ENCODE measurements at places on chromosomes 16 and 17. TPM values are rescaled to one million over a fixed set of nuclear protein-coding genes. Genes with fewer than 3 reads are reported as not detected.
A peak's percentile ranks its signal among the peaks of the same experiment; 100 is the strongest.

DNA sequence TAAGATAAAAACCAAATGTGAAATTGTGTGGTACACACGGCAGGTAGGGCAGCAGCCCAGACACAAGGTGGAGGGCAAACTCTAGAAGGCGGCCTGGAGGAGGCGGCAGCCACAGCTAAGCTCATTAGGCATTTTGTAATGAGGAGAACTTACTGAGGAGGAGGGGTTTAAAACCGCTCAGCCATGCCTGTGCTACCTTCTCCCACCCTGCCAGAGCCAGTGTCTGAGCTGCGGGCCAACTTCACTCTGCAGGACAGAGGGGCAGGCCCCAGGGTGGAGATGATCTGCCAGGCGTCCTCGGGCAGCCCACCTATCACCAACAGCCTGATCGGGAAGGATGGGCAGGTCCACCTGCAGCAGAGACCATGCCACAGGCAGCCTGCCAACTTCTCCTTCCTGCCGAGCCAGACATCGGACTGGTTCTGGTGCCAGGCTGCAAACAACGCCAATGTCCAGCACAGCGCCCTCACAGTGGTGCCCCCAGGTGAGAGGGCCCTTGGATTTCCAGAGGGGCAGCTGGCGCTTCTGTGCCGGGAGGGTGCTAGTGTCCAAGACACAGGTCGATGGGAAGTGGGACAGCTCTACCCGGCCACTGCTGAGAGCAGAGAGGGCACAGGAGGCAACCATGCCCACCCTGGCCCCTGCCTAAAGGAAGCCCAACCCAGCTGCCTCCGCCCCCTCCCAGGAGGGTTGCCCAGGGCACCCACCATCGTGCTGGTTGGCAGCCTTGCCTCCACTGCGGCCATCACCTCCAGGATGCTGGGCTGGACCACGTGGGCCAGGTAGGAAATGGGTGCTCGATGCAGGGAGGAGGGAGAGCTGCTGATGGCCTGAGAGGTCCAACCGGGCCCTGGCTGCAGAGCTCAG lies 4.3 kb upstream of the SYNGR2 start:
- peak; percentile 56 for DNase-seq

GRCh38 chr16:27980919-27981700 lies 82.4 kb downstream of the GSG1L start:
- no peak for DNase-seq

GRCh38 chr17:64938925-64939474 lies 19.7 kb upstream of the LRRC37A3 start:
- peak; percentile 93 for DNase-seq

DNA sequence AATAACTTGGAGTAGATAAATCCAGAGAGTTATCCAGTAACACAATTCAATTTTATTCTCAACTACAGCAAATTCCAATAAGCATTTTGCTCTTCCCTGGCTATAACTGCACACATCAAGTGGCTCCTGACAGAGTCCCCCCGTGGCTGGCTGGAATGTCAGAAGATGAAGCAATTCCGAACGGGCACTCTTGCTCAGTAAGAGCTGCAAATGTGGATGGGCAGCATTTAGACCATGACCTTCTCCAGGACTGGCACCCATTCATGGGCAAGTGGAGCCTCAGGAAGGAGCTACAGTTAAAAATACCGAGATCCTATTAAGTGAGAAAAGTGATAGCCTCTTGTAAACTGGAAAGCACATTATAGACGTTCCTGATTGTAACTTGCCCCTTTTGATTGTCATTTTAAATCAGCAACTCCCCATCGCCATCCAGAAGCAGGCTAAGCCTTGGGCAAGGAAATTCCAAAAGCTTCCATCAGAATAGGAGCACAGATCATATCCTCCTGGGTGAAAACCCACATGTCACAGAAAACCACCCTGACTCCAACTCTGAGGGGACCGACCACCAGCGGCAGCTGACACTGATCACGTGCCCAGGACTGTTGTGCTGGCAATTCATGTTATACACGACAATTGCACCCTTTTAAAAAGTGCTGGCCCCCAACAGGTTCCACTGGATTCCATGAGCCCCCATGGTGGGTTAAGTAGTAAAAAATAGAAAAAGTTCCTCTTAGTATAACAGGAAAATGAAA lies 7.1 kb downstream of the UBE2O start:
- peak; percentile 66 for DNase-seq

DNA sequence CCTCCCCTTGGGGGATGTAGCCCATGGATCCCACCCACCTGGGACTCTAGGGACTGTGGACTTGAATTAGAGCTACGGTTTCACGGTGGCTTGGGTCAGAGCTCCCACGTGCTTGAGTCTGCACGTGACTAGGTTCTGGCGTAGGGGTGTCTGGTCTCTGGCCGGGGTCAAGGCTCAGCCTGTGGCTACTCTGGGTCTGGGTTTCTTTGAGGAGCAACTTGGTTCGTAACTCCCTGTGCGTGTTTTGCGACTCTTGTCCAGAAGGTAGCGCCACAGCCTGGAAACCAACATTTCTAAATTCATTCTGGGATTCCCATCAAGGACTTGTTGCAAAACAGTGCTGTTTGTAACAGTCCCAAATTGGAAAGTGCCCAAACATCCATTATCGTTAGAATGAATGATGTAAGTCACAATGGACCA lies 470 bp upstream of the GGT6 start:
- peak; percentile 83 for DNase-seq

DNA sequence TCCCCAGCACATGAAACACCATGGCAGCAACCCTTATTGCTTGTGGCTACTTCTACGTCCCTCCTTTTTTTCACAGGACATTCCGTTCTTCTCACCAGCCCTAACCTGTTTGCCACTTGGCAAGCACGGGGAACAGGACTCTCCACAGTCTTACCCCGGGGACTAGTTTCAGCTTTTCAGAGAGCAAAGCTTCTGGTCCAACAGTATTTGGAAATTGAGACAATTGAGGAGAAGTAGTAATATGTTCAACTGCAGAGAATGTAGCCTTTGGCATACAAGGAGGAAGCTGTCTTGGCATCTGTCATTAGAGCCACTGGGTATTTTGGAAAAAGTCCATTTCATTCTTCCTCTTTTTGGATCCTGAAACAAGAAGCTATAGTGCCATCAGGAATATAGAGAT lies 65.7 kb downstream of the MAP2K6 start:
- peak; percentile 32 for DNase-seq

DNA sequence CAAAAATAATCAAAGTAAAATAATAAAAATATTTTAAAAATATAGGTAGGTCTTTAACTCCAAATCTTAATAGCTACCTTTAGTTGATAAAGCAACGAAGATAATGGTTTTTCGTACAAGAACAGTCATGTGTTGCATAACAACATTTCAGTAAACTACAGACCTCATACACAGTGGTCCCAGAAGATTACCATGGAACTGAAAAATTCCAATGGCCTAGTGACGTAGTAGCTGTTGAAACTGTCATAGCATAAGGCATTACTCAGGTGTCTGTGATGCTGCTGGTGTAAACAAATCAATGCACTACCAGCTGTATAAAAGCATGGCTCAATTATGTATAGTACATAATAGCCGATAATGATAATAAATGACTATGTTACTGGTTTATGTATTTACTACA lies 43.9 kb downstream of the CREBBP start:
- DNase-seq = no peak

GRCh38 chr17:21129023-21129681 lies 2.4 kb downstream of the DHRS7B start:
- no peak for DNase-seq

GRCh38 chr16:23876256-23876896 lies 40.6 kb downstream of the PRKCB start:
- DNase-seq = no peak

DNA sequence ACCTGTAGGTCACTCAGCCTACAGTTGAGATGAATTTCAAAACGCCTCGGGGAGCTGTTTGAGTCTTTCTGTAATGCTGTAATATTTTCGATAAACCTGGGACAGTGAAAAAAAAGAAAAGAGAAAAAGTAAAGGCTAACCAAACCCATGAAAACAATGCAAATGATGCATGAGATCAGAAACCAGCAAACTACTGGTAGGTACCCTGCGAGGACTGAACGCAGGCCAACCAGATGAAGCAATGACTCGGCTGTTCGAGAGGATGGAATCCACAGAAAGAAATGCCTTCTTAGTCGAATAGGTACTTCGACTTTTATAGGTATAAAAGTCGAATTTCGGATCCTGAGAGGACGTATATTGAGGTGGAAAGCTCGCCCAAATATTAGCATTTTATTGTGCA lies 509 bp upstream of the ATAD5 start:
- DNase-seq = peak; percentile 79

- no peak for DNase-seq
These were observed 57.8 kb downstream of the ENGASE start for GRCh38 chr17:79132271-79133064.

DNA sequence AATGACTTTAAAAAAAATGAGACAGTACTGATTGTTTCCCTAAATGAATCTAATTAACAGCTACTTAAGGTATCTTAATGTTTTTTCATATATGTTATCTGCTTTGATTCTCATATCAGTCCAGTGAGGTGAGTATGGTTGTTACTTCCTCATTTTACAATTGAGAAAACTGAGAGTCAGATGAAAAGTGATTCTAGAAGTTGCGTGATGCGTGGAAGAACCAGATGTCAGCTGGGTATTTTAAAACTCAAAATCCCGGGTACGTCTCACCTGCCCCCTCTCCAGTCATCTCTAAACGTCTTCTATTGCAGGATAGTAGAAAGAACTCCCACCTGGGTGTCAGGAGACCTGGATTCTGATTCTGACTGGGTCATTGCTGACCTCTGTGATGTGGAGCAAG lies 89.2 kb downstream of the MAP2K6 start:
- DNase-seq = no peak

GRCh38 chr16:24577167-24577566 lies 37.8 kb downstream of the RBBP6 start:
- DNase-seq = no peak

- no peak for DNase-seq
These were observed 17.2 kb upstream of the ADGRG1 start for GRCh38 chr16:57611181-57611580.

DNA sequence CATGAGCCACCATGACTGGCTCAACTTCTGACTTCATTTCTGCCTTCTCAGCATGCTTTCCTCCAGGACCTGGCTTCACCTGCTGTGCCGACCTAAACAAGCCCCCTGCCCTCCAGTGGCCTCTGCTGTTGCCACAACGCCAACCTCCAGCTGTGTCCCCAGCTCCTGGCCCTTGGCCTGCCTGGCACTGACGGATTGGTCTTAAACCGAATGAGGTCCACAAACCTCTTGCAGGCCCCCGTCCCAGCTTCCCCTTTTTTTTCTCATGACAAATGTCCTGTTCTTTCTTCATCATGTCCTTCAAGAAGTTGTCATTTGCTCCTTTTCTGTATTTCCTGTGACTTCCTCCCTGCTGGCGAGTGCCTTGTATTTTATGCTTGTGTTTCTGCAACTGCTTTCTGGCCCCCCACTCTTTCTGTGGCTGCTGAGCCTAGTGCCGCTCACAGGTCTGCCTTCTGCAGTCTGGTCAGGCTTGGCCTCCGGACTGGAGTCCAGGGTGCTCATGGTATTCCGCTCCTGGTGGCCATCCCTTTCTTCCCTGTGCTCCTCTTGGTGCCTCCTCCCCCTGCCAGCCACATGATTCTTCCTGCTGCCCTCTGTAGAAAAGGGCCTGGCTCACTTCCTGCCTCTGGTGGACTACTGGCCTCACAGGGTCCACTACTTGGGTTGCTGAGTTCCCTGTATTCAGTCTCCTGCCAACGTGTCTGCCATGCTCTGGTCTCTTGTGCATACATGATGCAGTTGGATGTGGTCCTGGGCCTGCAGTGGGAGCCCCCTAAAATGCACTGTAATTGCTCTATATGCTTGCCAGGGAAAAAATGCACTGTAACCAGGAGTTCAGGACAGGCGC lies 2.9 kb downstream of the ATP6V0C start:
- DNase-seq = peak; percentile 47

- no peak for DNase-seq
These were observed 78.3 kb downstream of the TANGO6 start for GRCh38 chr16:68921637-68922036.

GRCh38 chr17:19345486-19346350 lies 16.8 kb downstream of the B9D1 start:
- DNase-seq = peak; percentile 44

DNA sequence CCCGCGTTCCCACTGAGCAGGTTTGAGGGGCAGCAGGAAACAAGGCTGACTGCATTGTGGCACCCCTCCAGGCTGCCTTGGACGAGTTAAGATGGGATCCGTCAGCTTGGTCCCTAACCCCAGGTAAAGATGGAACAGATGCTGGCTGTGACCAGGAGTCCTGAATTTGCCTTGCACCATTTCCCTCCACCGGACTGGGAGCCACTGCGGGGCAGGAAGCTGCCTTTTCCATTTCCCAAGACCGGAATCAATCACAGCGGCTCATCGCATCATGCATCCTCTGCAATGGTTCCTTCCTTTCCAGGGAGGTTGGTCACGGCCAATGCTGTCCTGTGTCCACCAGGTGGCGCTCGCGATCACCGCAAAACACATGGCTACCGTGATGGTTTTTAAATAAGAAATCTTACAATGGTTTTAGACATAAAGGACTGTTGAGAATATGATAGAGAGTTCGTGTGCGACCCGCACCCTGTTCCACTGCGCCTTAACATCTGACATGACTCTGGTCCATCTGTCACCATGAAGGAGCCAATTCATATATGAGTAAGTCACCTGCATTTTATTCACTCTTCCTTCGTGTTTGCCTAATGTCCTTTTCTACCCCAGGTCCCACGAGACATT lies 6.8 kb upstream of the MEAK7 start:
- DNase-seq = peak; percentile 94

DNA sequence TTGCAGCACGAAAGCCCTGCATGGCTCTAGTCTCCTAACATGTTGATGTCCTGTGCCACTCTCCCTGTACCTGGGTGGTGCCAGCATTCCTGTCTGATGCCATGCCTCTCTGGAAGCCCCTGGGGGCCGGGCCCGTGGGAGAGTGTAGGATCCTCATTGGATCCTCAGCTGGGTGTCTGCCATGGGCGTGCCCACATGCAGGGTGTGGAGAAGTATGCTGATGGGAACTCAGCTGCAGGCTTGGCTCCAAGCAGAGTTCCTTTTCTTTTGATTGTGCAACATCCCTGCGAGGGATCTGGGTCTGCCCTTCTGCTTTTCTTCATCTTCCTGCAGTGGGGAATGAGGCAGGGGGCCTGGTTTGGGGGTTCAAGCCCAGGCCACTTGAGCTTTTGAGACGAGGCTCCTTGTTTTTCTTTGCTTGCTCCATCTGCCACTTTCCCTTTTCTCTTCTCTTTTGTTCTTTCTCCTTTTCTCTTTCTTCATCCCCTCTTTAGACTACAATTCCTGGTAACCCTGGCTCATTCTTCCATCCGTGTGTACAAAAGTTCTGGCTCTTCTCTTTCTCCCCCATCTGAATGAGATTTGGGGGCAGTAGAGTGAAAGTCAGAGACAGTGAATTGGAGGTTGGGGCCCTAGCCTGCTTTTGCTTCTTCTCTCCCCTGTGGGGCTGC lies 32.9 kb downstream of the KSR1 start:
- DNase-seq = peak; percentile 70

GRCh38 chr16:66502020-66502913 lies 47.7 kb downstream of the TK2 start:
- DNase-seq = no peak

Gene SEPTIN1
- 3.5 TPM for total RNA-seq

Gene CDRT15
- not detected for total RNA-seq

Gene CALB2
- not detected for total RNA-seq

Gene CCDC78
- 8.5 TPM for total RNA-seq

Gene IKZF3
- total RNA-seq = 0.18 TPM

Gene TP53TG3F
- total RNA-seq = not detected
